ENCODE measurements at places on chromosomes 2 and 18. TPM values are rescaled to one million over a fixed set of nuclear protein-coding genes. Genes with fewer than 3 reads are reported as not detected.

Gene NCKAP5
- total RNA-seq = 2.1 TPM

Gene SIX2
- 0.11 TPM for total RNA-seq

Gene RNU2-63P
- total RNA-seq = 13.0 TPM

GRCh38 chr18:66971960-66972359, 368.1 kb upstream of the CDH19 start:
- DNase-seq = no peak
- H3K4me1 ChIP-seq = no peaks in the 10 kb centered on the region
- no peak overlapping the region for H3K4me3 ChIP-seq
- no peak overlapping the region for H3K27ac ChIP-seq
- H3K36me3 ChIP-seq = no peaks in the 10 kb centered on the region
- H3K27me3 ChIP-seq = no peaks in the 10 kb centered on the region

DNA sequence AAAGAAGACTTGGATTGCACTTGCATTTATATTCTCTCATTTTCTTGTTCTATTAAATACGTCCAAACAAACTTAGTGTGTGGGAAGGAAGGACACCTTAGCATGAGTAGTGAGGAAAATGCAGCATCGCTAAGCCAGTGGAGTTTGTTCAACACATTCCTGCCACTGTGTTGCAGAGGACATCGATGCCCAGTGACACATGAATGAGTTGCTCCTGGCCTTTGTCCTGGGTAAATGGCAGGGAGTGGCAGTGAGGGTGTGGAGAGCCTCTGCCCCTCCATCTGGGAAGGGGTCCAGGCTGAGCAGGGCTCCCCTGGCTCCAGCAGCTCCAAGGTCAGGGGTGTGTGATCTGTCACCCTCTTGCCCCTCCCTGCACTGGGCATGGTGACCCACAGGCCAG, 75.9 kb downstream of the CABLES1 start:
- DNase-seq = no peak
- no peaks in the 10 kb centered on the region for H3K4me1 ChIP-seq
- no peak overlapping the region for H3K4me3 ChIP-seq
- peaks cover 27% of the 10 kb centered on the region for H3K36me3 ChIP-seq
- no peaks in the 10 kb centered on the region for H3K27me3 ChIP-seq

Measured in mesothelial cell of epicardium (in vitro differentiated cells).